Breast epithelium (tissue), 4 donors: ENCODE measurements at places on chromosomes 2 and 18. TPM values are rescaled to one million over a fixed set of nuclear protein-coding genes. Genes with fewer than 3 reads are reported as not detected.

DNA sequence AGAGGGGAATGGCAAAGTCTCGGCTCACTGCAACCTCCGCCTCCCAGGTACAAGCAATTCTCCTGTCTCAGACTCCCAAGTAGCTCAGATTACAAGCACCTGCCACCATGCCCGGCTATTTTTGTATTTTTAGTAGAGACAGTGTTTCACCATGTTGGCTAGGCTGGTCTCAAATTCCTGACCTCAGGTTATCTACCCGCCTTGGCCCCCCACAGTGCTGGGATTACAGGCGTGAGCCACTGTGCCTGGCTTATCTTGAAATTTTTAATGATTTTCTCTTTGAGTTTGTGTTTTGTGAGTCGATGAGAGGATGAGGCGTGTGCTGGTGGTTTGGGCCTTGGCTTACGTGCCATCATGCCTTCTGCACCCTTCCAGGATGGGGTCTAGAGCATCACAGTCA, 101.3 kb upstream of the ST3GAL5 start:
- DNase-seq, result no peak

DNA sequence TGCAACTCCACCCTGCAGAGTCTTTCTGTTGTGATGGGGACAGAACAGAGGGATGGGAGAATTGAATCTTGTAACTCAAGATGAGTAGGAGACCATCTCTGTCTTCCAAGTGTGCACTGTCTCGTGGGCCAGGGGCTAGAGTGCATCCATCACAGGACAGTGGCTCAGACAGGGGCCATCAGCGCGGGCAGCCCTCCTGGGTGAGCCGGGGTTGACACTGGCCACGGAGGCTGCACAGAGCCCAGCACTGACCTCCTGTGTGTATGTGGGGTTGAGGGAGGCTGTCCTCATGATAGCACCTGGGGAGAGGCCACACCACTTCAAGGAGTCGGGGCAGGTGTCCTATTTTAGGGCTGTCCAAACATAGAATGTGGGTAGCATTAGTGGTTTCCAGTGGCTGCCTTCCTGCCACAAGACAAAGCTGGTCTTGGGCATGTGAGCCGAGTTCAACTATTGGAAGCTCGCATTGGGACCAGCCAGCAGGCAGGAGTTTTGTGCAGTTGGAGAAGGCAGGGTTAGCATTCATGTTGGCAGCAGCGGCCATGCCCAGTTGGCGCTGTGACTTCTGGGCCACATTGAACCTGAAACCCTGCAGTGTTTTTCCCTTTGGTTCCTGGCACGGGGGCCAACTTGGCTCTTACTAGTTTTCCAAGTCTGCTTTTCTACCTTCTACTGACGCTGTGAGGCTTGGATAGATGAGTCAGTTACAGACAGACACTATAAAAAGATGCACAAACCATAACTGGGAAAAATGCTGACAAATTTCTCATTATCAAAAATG, 45.3 kb downstream of the ACOXL start:
- DNase-seq, result no peak

Gene BOLL
- total RNA-seq, result not detected

GRCh38 chr2:11012131-11012693, 100.5 kb downstream of the KCNF1 start:
- no peak for DNase-seq

- no peak for DNase-seq
These were observed 9.9 kb downstream of the IGFBP5 start for GRCh38 chr2:216685327-216685875.

Gene CIB4
- total RNA-seq, result not detected

Gene CCBE1
- total RNA-seq, result 4.0 TPM
